ENCODE measurements at places on chromosomes 1 and 21.

DNA sequence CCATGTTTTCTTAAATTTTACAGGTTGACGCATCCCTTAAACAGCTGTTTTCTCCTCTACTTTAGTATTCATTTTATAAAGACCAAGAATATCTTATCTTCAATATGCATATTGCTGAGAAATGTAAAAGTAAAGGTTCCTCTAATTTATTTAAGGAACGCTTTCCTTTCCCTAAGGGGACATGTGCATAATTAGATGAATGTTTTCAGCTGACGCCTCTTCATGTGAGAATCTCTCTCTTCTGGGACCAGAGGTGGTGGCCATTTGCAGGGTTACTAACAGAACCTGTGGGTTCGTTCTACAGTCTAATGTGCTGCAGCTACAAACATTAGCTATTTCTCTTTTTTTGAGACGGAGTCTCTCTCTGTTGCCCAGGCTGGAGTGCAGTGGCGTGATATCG is 147.7 kb upstream of the L1TD1 start:
- DNase-seq = no peak

DNA sequence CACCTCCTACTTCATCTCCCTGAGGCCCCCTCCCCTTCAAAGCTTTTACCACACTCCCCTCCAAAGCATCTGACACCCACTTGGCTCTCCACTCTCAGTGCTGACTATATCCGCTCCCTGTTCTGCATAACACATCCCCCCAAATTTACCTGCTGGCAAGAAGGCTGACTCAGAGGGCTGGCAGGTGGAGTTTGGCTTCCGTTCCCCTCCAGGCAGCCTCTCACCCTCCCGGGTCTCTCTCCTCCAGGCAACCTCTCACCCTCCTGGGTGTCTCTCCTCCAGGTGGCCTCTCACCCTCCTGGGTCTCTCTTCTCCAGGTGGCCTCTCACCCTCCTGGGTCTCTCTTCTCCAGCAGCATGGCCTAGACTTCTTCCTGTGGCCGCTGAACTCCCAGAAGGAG is 562.1 kb downstream of the NPHP4 start:
- no peak for DNase-seq

GRCh38 chr1:14817223-14818170 is 219.0 kb downstream of the KAZN start:
- DNase-seq = no peak

DNA sequence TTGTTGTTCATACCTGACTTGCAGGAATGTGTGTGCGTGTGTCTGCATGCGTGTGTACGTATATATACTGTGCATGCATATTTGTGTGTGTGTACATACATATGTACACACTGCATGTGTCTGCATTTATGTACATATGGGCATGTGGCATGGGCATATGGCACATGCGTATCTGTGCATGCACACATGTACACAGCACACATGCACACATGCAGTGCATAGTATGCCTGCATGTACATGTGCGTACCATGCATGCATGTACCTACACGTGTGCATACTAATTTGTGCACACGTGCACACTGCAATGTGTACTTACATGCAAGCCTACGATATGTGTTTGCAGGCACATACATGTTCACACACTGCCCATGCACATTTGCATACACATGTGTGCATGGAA is 43.9 kb downstream of the GALNT2 start:
- DNase-seq = no peak

GRCh38 chr1:115063228-115063901 is 25.9 kb downstream of the TSPAN2 start:
- no peak for DNase-seq

GRCh38 chr1:232438476-232438875 is 191.5 kb downstream of the SIPA1L2 start:
- DNase-seq = no peak

GRCh38 chr1:100930494-100930893 is 34.6 kb downstream of the SLC30A7 start:
- no peak for DNase-seq

DNA sequence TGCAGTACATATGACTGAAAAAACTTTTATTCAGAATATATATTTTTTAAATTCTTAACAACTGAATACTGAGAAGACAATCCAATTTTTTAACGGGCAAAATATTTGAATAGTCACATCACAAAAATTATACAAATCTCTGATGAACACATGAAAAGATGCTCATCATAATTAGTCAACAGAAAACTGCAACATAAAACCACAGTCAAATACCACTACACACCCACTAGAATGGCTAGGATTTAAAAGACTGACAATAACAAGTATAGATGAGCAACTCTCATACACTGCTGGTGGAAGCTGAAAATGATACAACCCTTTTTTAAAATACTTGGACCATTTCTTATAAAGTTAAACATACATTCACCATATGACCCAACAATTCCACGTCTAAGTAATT is 87.7 kb upstream of the TNFSF4 start:
- DNase-seq = no peak

- DNase-seq = no peak
Observed at GRCh38 chr1:41435570-41436178, 48.8 kb downstream of the EDN2 start.

DNA sequence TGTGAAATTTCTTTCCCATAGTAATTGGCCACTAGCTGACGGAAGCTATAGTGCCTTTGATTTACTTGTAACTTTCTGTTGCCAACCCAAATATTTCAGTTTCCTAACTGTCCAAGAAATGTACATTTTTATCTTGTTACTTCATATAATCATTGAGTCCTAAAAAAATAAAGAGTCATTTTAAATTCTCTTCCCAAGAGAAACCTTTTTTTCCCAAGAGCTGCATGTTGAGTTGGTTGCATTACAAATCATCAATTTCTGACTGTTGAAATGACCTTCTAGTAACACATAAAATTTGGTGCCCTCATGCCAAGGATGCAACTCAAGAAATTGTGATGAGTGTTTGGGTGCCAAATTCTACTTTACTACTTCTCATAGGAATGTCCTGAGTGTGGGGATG is 61.0 kb downstream of the HMCN1 start:
- no peak for DNase-seq
